ENCODE measurements at places on chromosomes 7 and 10. TPM values are rescaled to one million over a fixed set of nuclear protein-coding genes. Genes with fewer than 3 reads are reported as not detected.
A peak's percentile ranks its signal among the peaks of the same experiment; 100 is the strongest.

The MMD2 gene
- not detected for total RNA-seq

The MUC12 gene
- total RNA-seq, result not detected

The MYH16 gene
- not detected for total RNA-seq

The CAV2 gene
- 171 TPM for total RNA-seq

The IKZF1 gene
- not detected for total RNA-seq

The GJD4 gene
- total RNA-seq, result not detected

The SPDYE2B gene
- not detected for total RNA-seq

The GPR37 gene
- total RNA-seq, result 1.9 TPM

The PON3 gene
- total RNA-seq, result not detected

GRCh38 chr10:91410638-91411371, 661 bp downstream of the HECTD2 start:
- peak overlapping the region; percentile 95 for H3K4me3 ChIP-seq
- no peaks in the 10 kb centered on the region for H3K27me3 ChIP-seq
- peaks cover 7% of the 10 kb centered on the region for H3K4me1 ChIP-seq
- peaks cover 6% of the 10 kb centered on the region for H3K36me3 ChIP-seq
- peak; percentile 8 for DNase-seq
- H3K27ac ChIP-seq, result peak overlapping the region; percentile 99

GRCh38 chr10:44294726-44295412, 90.0 kb downstream of the CXCL12 start:
- DNase-seq, result no peak
- no peak overlapping the region for H3K27ac ChIP-seq
- peaks cover 21% of the 10 kb centered on the region for H3K27me3 ChIP-seq
- no peaks in the 10 kb centered on the region for H3K36me3 ChIP-seq

DNA sequence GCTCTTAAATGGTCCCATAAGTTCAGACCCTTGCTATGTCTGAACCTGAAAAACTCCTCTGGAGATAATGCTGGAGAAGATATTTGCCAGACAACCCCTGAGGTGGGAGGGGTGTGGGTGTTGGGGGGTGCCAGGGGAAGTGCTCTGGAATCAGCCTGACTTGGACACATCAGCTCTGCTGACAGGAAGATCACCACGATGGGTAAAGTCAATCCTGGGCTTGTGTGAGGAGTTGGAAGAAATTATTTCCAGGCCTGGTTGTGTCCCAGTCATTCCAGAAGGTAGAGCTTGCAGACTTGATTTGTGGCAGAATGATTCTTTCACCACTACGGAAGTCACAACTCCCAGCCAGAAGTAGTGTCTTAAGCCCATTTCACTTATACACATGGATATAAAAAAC, 60.3 kb upstream of the UNC5B start:
- DNase-seq, result no peak
- H3K4me1 ChIP-seq, result no peaks in the 10 kb centered on the region
- H3K27me3 ChIP-seq, result peaks cover 8% of the 10 kb centered on the region
- H3K4me3 ChIP-seq, result no peak overlapping the region
- no peaks in the 10 kb centered on the region for H3K36me3 ChIP-seq
- no peak overlapping the region for H3K27ac ChIP-seq

DNA sequence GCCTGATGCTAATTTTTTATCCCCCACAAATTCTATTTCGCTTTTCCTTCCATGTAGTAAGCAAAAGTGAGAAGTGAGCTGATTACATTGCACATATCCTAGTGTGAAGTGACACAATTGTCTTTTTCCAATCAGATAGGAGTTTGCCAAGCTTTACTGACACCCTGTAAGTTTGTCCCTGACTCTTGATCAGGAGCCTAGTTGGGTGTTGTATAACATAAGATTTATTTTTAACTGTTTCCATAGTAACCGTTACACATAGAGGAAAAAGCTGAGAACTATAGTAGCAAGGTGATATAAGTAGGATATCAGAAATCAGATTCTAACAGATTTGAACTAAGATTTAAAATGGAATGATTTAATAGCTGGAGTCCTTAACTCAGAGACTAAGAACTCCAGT, 31.2 kb downstream of the EXOC4 start:
- no peak overlapping the region for H3K27ac ChIP-seq
- H3K36me3 ChIP-seq, result peaks cover 26% of the 10 kb centered on the region
- H3K4me3 ChIP-seq, result no peak overlapping the region
- H3K4me1 ChIP-seq, result no peaks in the 10 kb centered on the region

DNA sequence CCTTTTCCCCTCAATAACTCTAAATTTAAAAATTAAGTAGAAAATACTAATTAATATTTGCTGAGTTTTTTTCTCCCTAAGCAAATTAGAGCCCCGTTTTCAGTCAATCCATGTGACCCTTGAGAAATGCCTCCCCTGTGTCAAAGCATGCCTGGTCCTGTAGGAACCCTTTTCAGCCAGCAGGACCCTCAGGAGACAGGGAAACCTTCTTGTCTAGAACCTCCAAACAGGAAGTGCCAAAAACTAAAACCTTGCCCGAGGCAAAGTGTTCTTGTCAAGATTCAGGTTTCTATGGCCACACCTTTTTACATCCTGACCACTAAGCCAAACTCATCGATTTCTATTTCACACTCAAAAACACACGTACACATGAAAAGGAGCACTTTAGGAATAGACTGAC, 60.1 kb upstream of the NFE2L3 start:
- H3K4me3 ChIP-seq, result no peak overlapping the region
- DNase-seq, result peak; percentile 50
- H3K27ac ChIP-seq, result no peak overlapping the region
- no peaks in the 10 kb centered on the region for H3K36me3 ChIP-seq

- H3K27me3 ChIP-seq, result no peaks in the 10 kb centered on the region
- H3K4me3 ChIP-seq, result peak overlapping the region; percentile 89
- DNase-seq, result peak; percentile 32
- peaks cover 28% of the 10 kb centered on the region for H3K4me1 ChIP-seq
Observed at GRCh38 chr10:60731134-60731885, 47.0 kb upstream of the CDK1 start.

DNA sequence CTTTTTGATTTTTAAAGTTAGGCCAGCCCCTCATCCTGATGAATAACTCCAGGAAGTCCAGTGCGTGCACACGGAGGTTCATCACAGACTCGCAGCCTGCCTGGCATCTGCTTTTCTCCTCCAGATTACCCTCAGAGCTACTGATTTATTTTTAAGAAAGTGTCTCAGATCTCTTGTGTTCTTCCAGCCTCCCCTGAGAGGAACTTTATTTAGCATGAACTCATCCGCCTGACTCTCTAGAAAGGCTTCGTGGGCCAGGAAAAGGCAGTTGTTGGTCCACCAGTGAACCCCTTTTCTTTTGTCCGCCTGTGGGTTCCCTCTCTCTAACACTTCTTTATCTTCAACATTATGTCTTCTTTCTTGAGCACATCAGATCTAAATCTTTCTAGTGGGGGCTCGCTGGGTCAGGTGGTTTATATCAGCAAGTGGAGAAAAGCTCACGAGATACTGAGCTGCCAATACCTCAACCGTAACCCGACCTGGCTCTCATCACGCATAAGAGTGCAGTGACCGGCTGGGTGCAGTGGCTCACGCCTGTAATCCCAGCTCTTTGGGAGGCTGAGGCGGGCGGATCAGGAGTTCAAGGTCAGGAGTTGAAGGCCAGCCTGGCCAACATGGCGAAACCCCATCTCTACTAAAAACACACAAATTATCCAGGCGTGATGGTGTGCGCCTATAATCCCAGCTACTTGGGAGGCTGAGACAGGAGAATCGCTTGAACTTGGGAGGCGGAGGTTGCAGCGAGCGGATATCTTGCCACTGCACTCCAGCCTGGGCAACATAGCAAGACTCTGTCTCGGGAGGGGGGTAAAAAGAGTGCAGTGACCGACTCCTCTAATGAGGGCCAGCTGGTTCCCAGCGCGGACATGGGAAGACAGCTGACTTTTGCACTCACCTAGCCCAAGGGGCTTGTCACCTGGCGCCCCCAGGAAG, 162.3 kb downstream of the CCDC3 start:
- no peak overlapping the region for H3K27ac ChIP-seq
- peaks cover 8% of the 10 kb centered on the region for H3K4me1 ChIP-seq
- H3K4me3 ChIP-seq, result no peak overlapping the region
- H3K36me3 ChIP-seq, result no peaks in the 10 kb centered on the region

DNA sequence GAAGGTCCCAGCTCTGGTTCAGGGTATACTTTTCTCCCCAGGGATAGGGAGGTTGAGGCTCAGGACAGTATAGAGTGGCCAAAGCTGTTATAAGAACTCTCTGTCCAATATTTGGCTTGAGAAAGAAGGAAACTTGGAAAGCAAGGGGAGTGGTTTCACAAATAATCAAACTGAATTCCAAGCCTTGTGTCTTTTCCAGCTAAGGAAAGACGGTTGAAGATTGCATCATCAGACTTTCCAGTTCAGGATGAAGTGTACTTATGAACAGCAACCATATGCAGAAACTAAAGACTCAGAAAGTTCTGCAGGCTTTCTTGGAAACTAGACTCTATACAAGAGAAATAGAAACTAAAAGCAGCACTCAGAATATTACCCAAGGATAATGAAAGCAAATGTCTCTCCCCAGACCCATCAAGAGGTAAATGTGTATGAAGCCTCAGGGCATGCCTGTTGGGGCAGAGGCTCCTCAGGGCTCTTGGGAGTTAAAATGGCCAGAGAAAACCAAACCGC, 46.4 kb downstream of the RAMP3 start:
- H3K4me3 ChIP-seq, result peak overlapping the region; percentile 63
- peaks cover 26% of the 10 kb centered on the region for H3K4me1 ChIP-seq
- peaks cover 39% of the 10 kb centered on the region for H3K27me3 ChIP-seq
- peak; percentile 41 for DNase-seq
- peak overlapping the region; percentile 75 for H3K27ac ChIP-seq
- no peaks in the 10 kb centered on the region for H3K36me3 ChIP-seq

GRCh38 chr7:139844779-139845442, 15.8 kb downstream of the TBXAS1 start:
- H3K27me3 ChIP-seq, result no peaks in the 10 kb centered on the region
- peak; percentile 73 for DNase-seq
- peak overlapping the region; percentile 1 for H3K27ac ChIP-seq
- peaks cover 14% of the 10 kb centered on the region for H3K4me1 ChIP-seq

DNA sequence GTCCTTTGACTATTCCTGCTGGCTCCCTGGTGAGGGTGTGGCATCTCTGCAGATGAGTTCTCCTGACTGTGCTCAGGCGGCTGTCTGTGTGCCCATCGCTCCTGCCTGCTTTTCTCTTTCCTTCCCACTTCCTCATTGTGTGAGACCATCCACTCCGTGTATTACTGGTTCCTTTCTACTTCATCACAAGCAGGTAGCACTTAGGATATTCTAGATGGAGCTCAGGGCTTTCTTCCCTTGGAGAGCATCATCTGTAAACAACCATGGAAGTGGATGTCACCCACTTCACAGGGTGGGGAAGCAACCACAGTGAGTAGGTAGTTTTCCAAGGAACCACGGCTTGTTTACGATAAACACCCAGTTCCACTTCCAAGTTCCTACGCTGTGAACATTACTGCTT, 15.7 kb downstream of the DNAJB6 start:
- peaks cover 26% of the 10 kb centered on the region for H3K36me3 ChIP-seq
- DNase-seq, result no peak
- H3K27me3 ChIP-seq, result no peaks in the 10 kb centered on the region
- peaks cover 51% of the 10 kb centered on the region for H3K4me1 ChIP-seq
- H3K4me3 ChIP-seq, result no peak overlapping the region

DNA sequence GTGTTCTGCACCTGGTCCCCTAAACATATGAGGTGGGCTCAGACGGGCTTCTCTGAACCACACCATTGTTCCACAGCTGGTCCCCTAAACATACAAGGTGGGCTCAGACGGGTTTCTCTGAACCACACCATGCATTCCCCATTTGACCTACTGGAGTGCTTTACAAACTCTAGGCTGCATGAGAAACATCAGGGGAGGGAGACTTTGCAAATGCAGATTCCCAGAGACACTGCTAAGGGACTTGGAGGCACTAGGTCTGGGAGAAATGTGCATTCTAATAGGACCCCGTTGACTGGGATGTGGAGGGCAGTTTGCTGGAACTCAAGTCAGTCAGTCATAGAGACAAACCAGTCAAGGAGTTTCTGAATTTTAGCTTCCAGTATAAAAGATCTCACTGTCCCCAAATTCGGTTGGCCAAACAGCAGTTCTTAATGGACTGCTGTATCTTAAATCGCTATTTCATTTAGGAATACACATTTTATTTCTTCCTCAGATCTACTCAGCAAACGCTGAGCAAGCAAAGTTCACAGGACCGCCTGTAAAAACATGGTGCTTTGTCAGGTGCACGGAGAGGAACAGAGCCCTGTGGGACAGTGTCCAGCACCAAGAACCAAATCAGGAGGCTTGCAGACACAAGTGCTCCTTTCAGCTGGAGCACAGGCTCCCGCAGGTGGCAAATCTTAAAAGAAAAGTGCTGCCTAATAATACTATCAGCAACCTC, 198.8 kb downstream of the SFMBT2 start:
- DNase-seq, result no peak
- H3K27ac ChIP-seq, result no peak overlapping the region
- no peak overlapping the region for H3K4me3 ChIP-seq
- no peaks in the 10 kb centered on the region for H3K4me1 ChIP-seq
- peaks cover 13% of the 10 kb centered on the region for H3K36me3 ChIP-seq

DNA sequence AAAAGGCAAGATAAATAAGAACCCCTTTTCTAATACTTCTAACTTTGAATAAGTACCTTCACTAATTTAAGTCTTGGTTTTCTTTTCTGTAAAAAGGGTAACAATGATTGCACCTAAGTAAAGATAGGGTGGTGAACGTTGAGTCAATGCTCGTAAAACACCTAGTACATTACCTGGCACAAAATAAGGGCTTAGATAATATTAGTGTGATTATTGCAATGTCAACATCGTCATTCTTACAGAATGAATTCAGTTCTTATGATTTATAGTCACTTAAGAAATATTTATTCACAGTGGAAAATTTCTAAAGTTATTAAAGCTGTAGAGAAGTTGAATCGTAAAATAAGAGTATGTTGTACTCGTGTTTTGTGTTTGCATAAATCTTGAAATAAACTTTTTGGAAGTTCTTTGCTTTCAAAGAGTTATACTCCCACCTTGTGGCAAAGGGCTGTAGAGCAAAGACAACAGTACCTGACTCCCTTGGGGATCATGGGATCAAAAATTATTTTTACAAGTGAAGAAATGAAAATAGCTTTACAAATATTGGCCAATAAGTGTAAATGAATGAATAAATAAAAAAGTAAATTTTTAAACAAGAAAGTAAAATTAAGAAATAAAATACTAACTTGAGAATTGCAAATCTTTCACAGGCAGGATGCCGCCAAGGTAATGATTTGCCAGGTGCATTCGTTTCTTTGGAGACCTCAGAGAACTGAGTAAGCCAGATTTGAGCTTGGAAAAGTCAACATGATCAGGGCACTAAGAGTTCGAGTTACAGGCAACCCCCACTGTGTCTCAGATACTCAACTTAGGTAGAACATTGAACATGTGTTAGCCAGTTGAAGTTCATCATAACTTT, 285.8 kb upstream of the CACNA2D1 start:
- H3K36me3 ChIP-seq, result no peaks in the 10 kb centered on the region
- H3K4me1 ChIP-seq, result no peaks in the 10 kb centered on the region
- H3K27ac ChIP-seq, result no peak overlapping the region
- H3K4me3 ChIP-seq, result no peak overlapping the region
- no peaks in the 10 kb centered on the region for H3K27me3 ChIP-seq
- peak; percentile 38 for DNase-seq

- H3K4me1 ChIP-seq, result no peaks in the 10 kb centered on the region
- DNase-seq, result no peak
- H3K27ac ChIP-seq, result no peak overlapping the region
- H3K4me3 ChIP-seq, result no peak overlapping the region
- H3K27me3 ChIP-seq, result peaks cover 9% of the 10 kb centered on the region
Observed at GRCh38 chr7:78296644-78297371, 498.2 kb downstream of the PHTF2 start.
